ENCODE measurements at places on chromosomes 3 and 15.

- DNase-seq = no peak
These were observed 50.4 kb upstream of the TGFBR2 start for GRCh38 chr3:30555968-30556367.

- DNase-seq = no peak
These were observed 594.4 kb downstream of the FOXP1 start for GRCh38 chr3:70989174-70989573.

DNA sequence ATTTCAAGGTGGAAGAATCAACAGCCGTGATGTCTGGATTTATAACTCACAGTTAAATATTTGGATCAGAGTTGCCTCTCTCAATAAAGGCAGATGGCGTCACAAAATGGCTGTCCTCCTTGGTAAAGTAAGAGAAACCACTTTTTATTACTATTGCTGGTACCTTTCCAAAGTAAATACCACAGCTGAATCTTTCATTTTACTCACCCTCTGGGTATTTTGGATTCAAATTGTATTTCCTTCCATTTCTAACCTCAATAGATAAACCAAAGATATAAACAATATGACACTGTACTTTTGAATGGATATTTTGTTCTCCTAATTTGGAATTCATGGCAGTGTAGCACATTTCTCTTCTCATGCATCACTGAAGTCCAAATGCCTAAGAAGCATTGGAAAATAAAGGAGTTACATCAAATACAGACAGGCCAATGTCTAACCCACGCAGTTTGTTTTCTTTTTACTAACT, 29.5 kb downstream of the KLHL24 start:
- no peak for DNase-seq

GRCh38 chr3:150013801-150014200, 43.1 kb upstream of the PFN2 start:
- no peak for DNase-seq

DNA sequence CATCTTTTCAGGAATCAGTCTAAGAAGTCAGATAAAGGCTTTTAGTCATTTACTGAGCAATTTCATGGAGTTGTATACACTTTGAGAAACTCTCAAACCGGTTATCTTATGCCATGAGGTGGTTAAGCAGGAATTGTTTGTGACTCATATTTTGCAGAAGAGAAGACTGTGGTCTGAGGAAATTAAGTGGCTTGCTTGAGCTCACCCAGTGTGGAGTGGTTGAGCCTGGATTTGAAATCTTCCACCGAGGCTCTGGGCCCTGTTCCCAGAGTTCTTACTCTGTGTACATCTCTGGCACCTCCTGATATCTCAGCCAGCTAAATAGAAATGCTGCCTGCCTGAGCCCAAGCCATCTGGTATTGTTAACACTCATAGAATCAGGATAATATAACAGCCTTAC, 37.8 kb upstream of the BCL6 start:
- DNase-seq = no peak

DNA sequence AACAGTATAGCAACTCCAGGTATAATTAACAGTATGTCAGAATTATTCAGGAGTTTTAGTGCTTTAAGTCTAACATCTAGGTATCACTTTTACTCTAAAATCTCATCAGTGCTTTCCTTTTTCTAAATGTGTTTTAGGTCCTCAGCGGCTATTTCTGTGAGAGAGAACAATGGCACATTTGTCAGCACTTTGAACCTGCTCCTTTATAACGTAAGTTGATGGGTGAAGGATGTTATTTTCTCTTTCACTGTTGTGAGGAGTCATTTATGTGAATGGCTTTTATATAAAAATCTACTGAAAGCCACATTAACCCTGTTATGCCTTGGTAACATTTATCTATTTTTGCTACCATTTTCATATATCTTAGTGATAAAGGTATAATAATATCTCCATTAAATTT, 22.8 kb downstream of the ZPLD1 start:
- no peak for DNase-seq

DNA sequence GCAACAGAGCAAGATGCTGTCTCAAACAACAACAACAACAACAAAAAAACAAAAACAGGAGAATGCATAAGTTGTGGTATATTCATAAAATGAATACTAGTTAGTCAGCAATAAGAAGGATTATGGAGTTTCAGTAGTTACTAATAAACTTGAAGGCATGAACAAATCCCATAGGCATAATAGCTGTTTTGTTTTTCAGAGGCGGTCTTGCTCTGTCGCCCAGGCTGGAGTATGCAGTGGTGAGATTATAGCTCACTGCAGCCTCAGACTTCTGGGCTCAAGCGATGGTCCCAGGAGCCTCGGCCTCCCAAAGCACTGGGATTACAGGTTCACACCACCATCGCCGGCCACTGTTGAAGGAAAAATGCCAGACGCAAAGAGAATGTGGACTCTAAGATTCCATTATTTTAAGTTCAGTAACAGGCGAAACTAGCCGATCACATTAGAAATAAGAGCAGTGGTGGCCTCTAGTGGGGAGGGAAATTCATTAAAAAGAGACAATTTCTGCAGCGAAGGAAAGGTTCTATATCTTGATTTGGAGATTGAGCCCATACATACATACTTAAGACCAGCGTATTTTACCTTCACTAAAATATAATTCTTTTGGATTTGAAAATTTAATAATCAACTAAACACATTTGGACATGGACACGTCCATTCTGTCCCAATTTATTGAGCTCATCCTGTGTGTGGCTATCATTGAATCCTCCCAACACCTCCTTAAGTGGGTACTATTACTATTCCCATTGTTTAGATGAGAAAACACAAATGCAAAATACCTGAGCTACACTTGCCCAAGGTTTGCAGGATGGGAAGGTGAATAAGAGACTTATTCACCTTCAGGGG, 27.4 kb upstream of the HDAC11 start:
- DNase-seq = peak; percentile 16

DNA sequence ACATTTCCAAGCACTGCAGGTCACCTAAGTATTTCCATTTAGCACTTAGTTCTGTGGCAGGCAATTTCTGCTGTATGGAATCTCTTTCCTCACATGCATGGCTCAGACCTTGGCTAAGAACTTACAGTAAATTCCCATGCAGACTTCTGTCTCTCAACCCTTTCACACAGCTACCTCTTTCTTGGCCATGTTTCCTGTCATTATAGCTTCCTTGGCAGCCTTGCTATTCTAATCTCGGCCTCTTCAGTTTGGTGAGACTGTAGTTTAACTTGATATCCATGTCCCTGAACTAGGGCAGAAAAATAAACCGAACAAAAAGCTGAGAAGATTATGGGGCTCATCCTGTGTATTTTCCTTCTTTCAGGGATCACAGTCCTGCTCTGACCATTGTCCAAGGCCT, 96.0 kb downstream of the SPATA16 start:
- DNase-seq = no peak

DNA sequence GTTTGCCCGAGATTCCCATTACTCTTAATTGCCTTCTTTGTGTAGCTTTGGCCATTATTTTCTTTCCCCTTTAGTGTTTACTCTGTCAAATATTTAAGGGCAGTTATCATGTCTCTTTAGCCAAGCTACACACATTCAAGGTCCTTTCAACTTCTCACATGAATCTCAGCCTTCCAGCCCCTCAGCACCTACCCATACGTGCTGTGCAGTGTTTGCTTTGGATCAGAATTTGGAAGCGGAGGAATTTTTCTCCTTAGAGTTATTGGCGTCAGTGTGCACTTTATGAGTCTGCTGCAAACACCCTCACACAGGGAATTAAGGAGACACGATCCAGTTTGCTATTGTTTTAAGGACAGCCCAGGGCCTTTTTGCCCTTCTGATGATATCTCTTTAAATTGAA, 231.6 kb downstream of the CACNA2D3 start:
- DNase-seq = no peak

DNA sequence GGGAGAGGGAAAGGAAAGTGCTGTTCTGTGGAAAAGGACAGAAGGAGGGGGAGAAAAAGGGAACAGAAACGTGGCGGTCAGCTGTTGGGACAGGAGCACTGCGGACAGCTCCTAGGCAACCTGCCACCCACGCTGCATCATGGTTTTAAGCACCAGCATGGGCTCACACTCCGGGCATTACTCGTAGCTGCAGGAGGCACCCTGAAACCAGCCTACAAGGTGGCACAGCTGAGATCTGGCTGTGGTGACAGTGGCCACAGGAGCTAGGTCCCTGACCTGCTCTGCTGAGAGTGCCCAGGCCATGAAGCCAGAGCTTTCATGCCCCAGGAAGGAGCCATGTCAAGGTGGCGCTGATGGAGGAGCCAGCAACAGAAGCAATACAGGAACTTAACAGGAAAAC, 161.4 kb upstream of the ST8SIA2 start:
- no peak for DNase-seq

DNA sequence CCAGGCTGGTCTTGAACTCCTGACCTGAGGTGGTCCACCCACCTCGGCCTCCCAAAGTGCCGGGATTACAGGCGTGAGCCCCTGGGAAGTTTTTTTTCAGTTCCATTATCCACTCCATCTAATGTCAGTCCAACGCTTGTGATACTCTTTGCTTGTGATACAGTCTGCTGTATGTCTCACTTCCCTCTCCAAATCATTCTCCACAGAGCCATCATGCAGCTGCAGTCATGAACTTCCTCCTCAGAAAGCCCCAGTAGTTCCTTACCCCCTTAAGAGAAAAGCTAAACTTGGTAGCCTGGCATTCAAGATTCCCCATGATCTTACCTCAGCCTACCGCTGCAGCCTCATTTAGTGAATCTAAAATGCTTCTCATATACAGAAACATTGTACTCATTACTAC, 2.3 kb downstream of the ARPC4 start:
- no peak for DNase-seq

DNA sequence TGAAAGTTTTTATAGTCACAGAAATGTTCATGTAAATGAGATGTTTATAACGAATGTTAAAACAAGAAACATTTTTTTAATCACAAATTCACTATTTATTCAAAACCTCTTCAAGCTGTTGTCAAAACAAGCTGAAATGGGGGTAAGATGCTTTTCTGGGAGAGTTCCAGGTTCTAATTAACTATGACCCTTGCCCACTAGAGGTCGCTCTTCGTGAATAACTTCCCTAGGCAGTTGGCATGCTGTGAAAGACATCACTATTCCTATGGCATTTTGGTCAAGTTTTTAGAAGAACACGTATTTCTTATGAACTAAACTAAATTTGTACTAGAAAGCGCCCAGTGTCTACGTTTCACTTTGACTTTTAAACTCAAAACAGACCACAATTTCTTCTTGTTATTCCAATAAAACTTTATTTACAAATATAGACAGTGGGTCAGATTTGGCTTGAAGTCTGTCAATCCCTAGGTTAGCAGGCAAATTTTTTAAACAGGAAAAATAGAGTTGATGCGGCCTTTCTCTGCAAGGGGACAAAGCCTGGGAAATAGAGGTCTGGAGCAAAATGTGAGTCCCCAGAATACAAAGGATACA, 62.8 kb upstream of the CMTM8 start:
- peak; percentile 58 for DNase-seq

DNA sequence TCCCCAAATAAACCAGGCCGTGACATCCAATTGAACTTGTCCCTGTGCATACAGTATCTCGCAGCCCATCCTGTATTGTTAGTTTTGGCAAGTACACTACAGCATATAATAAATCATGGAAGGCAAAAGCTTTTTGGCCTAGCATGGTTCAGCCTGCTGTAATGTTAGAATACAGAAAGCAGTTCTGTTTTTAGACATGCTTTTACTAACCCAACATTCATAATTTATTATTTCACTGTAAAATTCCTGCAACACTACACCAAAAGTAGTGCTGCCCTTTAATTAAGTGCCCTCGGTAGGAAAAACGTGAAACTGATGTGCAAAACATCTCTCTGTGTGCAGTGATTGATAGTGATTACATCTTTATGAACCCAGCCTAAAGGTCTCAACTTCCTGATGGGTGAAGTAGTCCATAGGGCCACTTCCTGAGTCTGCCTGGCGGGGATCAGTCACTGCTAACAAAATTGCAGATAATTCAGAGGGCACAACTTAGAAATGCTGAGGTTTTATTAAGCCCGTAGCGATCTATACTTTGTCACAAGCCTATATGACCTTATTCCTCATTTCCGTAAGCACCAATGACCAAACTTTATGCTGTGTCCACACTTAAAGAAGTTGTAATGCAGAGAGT, 227.8 kb downstream of the CDIN1 start:
- DNase-seq = no peak

- DNase-seq = no peak
These were observed 39.3 kb upstream of the PRICKLE2 start for GRCh38 chr3:64264501-64265109.

- DNase-seq = no peak
These were observed 48.2 kb upstream of the SMAD6 start for GRCh38 chr15:66653852-66654251.

GRCh38 chr3:133023362-133023761, 14.8 kb upstream of the TMEM108 start:
- no peak for DNase-seq

- DNase-seq = no peak
These were observed 76.0 kb upstream of the NECTIN3 start for GRCh38 chr3:110995461-110996231.

GRCh38 chr3:70982284-70982683, 601.2 kb downstream of the FOXP1 start:
- no peak for DNase-seq

DNA sequence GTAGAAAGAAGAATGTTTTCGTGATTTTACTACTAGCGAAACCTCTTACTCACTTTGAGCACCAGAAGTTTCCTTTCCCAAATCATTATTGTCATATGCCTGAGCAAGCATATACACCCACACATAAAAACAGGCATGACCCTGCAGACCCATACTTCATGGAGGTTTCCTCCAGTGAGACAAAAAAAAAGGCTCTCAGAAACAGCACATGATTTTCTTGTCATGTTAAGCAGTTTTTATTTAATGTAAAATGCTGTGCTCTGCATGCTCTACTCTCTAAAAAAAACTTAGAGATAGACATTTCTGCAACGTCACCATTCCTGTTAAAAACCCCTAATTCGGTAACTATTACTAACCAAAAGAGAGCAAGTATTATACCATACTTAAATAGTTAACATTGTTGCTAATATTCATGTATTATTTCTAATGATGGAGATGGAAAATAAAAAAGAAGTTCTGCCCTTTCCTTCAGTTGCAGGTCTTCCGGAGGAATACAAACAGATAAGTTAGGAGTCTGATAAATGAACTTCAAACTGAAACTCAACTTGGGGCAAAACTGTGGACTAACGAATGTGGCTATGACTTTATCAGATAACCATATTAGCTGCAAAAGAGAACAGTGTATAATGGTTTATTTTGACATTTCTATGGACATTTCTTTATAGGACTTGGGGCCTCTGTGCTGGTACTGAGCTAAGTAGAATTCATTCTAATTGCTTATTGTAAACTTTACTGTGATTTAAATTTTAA, 15.9 kb downstream of the CD200R1 start:
- no peak for DNase-seq

DNA sequence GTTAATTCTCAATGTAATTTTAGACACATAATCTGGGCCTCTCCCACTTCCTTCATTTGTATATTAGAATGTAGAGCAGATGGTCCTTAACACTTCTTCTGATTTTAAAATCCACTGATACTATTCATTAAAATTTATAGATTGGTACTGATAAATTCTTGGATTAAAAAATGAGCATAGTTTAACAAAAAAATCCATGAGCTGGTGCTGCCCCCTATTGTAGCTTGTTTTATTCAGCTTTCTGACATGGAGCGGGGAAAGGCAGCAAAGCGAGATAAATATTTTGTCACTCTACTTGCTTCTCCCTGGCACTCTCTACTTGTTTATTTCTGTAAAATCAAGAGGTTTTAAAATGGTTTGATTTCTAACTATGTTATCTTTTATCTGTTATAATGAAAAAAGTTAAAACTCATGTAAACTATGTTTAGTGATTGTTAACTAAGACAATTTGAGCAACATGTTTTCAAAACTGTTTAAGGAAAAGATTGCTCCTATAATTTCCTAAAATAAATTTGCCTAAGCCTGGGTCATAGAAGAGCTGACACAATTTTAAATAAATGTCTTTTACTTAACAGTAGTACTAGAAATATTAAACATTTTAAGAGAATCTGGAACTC, 26.5 kb upstream of the PLOD2 start:
- DNase-seq = peak; percentile 9
